ENCODE measurements at places on chromosomes 1 and 21. TPM values are rescaled to one million over a fixed set of nuclear protein-coding genes. Genes with fewer than 3 reads are reported as not detected.

DNA sequence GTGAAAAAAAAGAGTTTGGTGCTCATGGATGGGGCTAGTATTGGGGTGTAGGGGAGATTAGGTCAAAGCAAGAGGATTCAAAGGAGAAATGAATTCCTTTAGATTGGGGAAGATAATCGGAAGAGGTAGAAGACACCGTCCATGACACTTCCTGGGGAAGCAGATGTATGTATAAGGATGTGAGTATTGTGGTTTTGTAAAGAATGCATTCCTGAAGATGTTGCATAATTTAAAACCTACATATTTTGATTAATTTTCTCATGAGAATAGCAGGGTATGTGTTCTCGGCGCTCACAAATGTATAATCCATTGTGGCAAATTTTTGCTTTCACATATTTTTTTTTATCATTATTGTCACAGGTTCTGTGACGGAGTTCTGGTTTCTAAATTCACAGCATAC is 5.5 kb upstream of the LGALS8 start:
- peak; percentile 25 for DNase-seq

The TGFB2 gene
- total RNA-seq: 5.3 TPM

- DNase-seq: no peak
Observed at GRCh38 chr1:245173446-245174211, 18.8 kb downstream of the KIF26B start.

DNA sequence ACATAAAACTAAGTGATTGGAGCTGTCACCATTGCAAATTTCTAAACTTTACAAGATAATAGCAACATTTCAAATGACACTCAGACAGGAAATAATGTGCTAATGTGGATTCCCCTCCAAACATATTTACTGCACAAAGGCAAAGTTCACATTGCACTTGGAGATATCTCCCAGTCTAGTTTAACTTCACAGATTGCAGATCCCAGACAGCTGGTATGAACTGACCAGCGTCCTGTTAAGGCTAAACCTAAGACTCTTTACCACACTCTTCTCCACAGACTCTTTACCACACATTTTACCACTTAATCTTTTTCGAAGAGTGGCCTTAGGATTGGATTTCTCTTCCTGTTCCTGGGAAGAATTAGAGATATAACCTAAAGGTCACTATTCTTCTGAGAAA is 40.6 kb upstream of the HSD3B1 start:
- no peak for DNase-seq

The PRAMEF25 gene
- not detected for total RNA-seq

The THEM5 gene
- total RNA-seq: not detected

DNA sequence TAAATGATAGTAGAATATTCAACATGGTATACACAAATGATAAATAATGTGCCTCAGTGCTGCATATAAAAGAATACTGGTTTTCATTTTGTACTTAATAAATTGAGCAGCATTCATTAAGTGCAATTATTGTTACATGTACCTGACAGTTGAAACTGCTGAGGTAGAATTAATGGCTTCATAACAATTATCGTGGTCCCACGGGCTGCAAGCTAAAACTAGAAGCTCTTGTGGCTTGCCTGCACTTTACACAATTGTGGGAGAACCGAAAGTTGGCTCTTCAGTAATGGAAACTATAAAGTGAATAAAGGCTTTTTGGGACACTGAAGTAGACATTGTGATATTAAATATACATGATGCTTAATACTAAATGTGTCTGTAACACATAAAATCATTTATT is 23.2 kb downstream of the INSL5 start:
- DNase-seq: no peak

GRCh38 chr1:51294566-51295184 is 35.7 kb downstream of the TTC39A start:
- DNase-seq: no peak

- no peak for DNase-seq
Observed at GRCh38 chr1:29746076-29746665, 509.8 kb downstream of the PTPRU start.

GRCh38 chr1:37068897-37069296 is 34.6 kb upstream of the GRIK3 start:
- DNase-seq: no peak

The LCE1A gene
- total RNA-seq: not detected

DNA sequence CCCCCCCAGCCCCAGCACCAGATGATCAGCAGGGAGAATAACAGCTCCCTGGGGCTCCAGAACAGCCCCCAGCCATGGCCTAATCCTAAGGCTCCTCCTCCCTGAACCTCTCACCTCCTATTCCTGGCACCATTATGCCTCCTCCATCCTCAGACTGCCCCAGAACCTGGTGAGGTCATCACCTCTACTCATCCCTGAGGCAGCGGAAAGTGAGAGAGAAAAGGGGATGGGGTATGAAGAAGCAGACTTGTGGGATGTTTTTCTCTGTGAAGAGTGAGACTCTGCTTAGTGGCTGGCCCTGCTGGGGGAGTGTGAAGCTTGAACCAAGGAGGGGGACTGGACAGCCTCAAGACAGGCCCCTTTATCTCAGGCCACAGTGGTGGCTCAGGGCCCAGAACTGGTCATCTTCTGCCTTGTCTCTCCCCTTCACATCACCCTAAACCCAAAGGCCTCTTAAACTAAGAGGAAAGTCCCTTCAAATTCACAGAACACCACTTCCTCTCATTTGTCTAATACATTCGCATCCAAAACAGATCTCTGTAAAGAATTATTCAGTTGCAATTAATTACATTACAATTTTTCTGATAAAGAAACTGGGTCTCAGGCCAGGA is 2.2 kb upstream of the PPM1J start:
- DNase-seq: no peak

GRCh38 chr1:197390856-197391255 is 122.8 kb downstream of the CRB1 start:
- DNase-seq: no peak

DNA sequence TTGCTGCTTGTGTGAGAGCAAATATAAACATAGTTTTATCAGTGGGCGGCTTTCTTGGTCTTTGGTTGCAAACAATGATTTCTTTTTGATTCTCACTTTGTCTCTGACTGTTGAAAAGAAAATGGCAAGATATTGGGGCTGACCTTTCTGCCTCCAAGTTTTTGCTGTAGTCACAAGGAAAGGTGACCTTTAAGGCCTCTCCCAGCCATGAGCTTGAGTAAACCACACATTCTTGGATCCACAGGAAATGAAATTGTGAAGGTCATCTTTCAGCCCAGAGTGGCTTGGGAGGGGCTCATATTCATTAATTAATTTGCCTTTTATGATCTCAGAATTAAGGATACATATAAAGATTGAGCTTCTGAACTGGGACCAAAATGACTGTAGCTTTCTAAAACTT is 241.6 kb downstream of the BACH1 start:
- no peak for DNase-seq

The PGLYRP3 gene
- not detected for total RNA-seq

DNA sequence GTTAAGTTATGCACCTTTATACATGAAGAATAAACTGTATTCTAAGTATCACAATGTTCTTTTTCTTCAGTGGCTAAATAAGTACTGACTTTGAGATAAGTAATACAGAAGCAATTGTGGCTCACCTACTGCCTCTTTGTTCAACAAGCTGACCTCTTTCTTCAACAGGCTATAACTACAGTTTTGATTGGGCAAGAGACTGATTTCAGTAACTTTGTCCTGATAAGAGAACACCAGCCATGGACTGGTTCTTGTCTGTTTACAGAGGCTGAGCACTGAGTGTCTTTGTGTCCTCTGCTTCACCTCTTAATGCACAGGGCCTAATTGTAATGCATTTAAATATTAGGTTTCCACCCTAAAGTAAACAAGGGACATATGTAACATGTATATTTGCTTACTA is 34.6 kb upstream of the PDE4B start:
- DNase-seq: no peak

The RNF187 gene
- total RNA-seq: 244 TPM

The CLCA1 gene
- total RNA-seq: not detected

- DNase-seq: no peak
Observed at GRCh38 chr1:180947499-180947885, 34.8 kb downstream of the KIAA1614 start.

DNA sequence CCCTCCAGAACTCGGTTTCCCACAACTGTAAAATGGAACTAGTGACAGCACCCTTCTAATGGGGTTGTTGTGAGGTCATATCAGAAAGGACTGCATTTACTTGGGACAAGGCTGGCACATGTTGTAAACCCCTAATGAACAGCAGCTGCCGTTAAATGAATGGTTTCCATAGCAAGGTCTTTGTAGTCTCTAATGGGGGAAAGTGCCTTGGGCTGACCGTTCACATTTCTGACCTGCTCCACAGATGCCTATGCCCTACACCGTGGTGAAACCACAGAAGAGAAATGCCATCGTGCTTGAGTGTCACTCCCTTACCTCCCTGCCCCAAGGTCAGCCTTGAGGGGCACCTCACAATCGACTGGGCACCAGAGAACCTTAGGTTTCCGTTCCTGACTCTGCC is 143.1 kb downstream of the ZSCAN20 start:
- DNase-seq: no peak

The OR2T27 gene
- total RNA-seq: not detected

The SUSD4 gene
- 0.42 TPM for total RNA-seq

DNA sequence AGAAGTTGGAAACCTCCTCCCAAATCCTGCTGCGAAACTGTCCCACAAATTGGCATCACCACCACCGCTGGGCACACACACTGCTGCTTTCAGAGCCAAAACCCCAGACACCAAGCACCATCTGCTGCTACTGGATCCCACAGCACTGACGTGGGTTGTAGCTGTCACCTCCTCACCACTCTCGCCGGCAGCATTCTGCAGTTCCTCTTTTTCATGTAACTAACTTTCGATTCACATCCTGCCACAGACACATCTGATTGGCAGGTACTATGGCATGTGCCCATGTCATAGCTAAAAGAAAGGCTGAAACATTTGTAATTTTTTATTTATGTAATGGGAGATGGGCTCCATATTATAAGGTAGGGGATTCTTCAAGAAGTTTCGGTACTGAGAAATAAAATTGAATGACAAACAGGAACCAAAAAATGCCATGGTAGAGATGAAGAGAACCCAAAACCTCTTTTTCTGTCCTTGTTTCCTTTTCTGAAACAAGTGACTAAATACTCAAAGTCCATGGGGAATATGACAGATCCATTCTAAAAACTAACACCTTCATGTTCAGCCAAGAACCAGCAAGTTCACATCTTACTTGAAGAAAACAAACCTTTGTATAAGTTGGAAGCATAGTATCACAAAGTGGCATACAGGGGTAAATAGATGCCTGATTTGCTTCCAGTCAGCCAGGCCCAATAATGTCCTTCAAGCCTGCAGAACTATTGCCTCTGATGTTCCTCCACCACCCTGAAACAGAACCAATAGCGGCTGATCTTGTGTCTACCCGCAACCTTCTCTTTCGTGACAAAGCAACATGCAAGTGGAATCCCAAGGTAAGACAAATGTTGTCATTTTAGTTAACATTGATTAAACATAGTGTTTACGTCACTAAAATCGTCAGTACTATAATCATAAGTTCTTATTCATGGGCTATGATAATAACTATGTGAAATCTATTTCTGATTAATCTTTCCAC is 26.6 kb upstream of the RGS13 start:
- no peak for DNase-seq

DNA sequence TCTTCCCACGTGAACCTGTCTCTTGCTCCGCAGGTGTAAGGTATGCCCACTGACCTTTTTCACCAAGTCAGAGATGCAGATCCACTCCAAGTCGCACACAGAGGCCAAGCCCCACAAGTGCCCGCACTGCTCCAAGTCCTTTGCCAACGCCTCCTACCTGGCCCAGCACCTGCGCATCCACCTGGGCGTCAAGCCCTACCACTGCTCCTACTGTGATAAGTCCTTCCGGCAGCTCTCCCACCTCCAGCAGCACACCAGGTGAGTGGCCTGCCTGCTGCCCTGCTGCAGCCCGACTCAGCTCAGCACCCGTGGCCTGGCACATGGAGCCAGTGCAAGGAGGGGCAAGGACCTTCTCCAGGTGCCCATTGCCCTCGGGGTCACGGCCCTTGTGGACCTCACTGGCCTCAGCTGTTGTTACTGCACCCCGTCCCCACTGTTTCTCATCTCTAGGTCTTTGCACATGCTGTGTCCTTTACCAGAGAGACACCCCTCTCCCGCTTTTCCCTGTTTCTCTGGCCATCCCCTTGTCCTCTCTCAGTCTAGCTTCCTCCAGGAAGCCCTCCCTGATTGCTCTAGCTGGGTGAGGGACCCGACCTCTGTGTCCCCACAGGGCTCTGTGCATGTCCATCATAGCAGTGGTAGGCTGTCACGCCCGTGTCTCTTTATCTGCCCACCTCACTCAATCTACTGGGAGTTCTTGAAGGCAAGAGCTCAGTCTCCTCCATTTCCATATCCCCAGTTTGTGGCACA is 25.4 kb downstream of the ZNF362 start:
- DNase-seq: no peak

- DNase-seq: no peak
Observed at GRCh38 chr1:50262436-50262835, 153.7 kb downstream of the ELAVL4 start.

The EBNA1BP2 gene
- total RNA-seq: 159 TPM

- DNase-seq: peak; percentile 6
Observed at GRCh38 chr1:65581119-65581518, 160.7 kb downstream of the LEPR start.

Data from MCF 10A (cell line).